ENCODE measurements at places on chromosomes 4 and X. TPM values are rescaled to one million over a fixed set of nuclear protein-coding genes. Genes with fewer than 3 reads are reported as not detected.

Gene PPARGC1A
- 14.2 TPM for total RNA-seq

Gene HMX1
- total RNA-seq = not detected

Gene PDZD4
- 8.3 TPM for total RNA-seq

Gene ESX1
- not detected for total RNA-seq

Gene GLOD5
- 2.6 TPM for total RNA-seq

Gene ZFP42
- 0.26 TPM for total RNA-seq

Gene HDX
- 4.5 TPM for total RNA-seq

Gene RAI2
- 32.1 TPM for total RNA-seq

Gene VCX2
- not detected for total RNA-seq

Gene SLIT2
- 181 TPM for total RNA-seq

DNA sequence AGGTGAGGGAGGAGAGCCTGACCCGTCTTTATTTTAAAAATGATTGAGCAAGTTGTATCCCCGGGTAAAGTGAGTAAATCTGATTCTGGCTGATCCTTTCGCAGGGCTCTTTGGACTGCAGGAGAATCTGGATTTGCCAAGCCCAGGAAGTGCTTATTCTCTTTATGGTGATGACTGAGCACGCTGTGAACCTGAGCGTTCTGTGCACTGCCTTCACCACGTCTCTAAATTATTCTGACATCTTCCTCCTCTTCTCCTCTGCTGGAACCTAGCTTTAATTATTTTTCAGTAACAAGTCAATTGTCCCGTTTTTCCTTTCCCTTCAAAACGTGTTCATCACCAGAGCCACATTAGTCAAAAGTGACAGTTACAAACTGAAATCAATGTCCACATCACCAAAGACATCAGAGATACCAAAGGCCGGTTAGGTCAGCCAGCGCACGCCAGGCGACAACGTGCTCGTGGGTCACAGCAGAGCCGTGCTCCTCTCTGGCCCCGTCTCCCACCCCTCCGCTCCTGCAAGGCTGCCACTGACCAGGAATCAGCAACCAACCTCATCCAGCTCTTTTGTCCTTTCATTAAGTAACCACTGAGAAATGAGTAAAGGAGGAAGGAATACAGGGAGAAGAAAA lies 74.3 kb downstream of the DCTD start:
- no peak overlapping the region for H3K4me3 ChIP-seq
- H3K27me3 ChIP-seq = no peaks in the 10 kb centered on the region
- H3K4me1 ChIP-seq = no peaks in the 10 kb centered on the region
- no peaks in the 10 kb centered on the region for H3K36me3 ChIP-seq
- DNase-seq = no peak

GRCh38 chrX:155747520-155747919 lies 133.6 kb upstream of the VAMP7 start:
- H3K36me3 ChIP-seq = no peaks in the 10 kb centered on the region
- no peaks in the 10 kb centered on the region for H3K27me3 ChIP-seq
- H3K4me1 ChIP-seq = peaks cover 4% of the 10 kb centered on the region
- no peak overlapping the region for H3K4me3 ChIP-seq
- DNase-seq = no peak
- no peak overlapping the region for H3K27ac ChIP-seq

DNA sequence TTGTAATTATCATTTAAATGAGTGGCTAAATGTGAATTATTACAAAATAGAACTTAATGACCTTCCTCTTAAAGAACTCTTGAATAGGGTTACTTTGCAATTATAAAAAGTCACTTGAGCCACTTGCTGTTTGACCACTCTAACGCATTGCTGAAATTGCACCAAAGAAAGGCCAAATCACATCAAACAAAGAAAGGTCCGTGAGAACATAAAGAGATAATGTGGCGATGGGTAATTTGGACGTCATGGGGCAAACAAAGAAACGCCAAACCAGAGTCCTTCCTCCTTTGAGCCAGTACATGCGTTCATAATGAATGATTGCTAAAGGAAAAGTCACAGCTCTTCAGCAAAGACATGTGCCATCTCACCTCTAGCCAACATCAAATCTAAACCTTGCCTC lies 229.8 kb upstream of the STS start:
- no peaks in the 10 kb centered on the region for H3K36me3 ChIP-seq
- no peak overlapping the region for H3K4me3 ChIP-seq
- H3K4me1 ChIP-seq = no peaks in the 10 kb centered on the region

DNA sequence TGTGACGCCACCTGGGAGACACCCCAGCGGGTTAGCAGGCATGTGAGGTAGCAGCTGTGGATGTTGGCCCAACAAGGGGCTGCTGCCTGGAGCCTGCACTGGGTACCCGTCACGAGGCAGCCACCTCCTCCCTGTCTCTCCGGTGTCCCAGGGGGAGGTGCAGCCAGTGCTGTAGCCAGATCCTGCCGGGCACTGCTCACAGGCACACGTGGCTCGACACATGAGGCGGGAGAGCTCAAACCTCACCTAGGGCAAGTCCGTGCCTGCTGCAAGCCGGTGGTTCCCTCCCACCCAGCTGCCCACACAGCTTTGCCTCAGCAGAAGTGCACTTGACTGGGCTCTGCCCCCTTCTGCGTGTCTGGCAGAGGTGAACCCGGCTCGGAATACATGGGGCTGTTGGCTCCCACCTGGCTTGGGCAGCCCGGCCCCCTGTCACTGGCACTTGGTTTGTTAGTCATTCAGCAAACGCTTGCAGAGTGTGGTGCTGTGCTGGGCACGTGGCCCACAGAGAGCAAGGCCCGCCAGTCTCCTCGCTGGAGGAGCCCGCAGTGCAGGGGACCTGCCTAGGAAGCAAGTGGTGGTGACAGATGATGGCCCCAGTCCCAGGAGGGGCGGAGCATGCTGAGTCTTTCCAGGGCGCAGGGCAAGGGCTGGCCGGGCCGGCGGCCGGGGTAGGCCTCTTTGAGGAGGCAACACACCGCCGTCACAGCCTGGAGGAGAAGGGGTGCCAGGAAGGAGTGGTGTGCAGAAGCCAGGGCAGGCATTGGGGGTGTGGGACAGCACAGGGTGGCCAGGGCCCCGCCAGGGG lies 10.1 kb upstream of the SH3TC1 start:
- no peak overlapping the region for H3K4me3 ChIP-seq
- H3K4me1 ChIP-seq = peaks cover 49% of the 10 kb centered on the region
- no peaks in the 10 kb centered on the region for H3K27me3 ChIP-seq
- H3K36me3 ChIP-seq = no peaks in the 10 kb centered on the region
- peak; percentile 89 for DNase-seq

GRCh38 chr4:101328063-101328602 lies 19.2 kb downstream of the PPP3CA start:
- H3K36me3 ChIP-seq = no peaks in the 10 kb centered on the region
- H3K4me3 ChIP-seq = no peak overlapping the region
- no peak for DNase-seq
- H3K4me1 ChIP-seq = no peaks in the 10 kb centered on the region

GRCh38 chr4:2071252-2071911 lies 12.3 kb downstream of the NAT8L start:
- H3K27me3 ChIP-seq = no peaks in the 10 kb centered on the region
- DNase-seq = peak; percentile 59
- H3K4me3 ChIP-seq = no peak overlapping the region
- no peaks in the 10 kb centered on the region for H3K4me1 ChIP-seq

DNA sequence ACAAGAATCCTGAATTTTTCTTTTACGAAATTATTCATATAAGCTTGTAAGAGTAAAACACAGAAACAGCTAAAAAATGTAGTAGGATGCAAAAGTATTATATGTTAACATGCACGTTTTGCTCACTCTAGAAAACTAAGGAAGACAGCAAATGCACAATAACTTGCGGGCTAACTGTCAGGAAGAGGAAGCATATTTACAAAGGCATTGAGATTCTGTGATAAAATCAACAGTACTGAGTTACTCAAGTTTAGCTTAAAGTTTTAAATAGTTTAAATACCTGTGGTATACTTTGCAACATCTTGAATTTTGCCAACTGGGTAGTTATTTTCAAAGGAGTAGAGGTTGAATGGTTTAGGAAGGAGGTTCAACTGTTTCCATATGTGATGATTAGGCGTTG lies 37.0 kb downstream of the SH2D1A start:
- DNase-seq = no peak
- no peak overlapping the region for H3K4me3 ChIP-seq
- no peaks in the 10 kb centered on the region for H3K4me1 ChIP-seq
- H3K27me3 ChIP-seq = no peaks in the 10 kb centered on the region
- no peaks in the 10 kb centered on the region for H3K36me3 ChIP-seq
- no peak overlapping the region for H3K27ac ChIP-seq

- no peaks in the 10 kb centered on the region for H3K4me1 ChIP-seq
- DNase-seq = no peak
- no peak overlapping the region for H3K4me3 ChIP-seq
- H3K27ac ChIP-seq = no peak overlapping the region
These were observed 362.0 kb downstream of the ADAM29 start for GRCh38 chr4:175280153-175280552.

GRCh38 chr4:37438564-37439279 lies 194.2 kb downstream of the NWD2 start:
- DNase-seq = no peak
- H3K27me3 ChIP-seq = no peaks in the 10 kb centered on the region
- no peaks in the 10 kb centered on the region for H3K4me1 ChIP-seq
- H3K27ac ChIP-seq = no peak overlapping the region
- no peak overlapping the region for H3K4me3 ChIP-seq

GRCh38 chr4:140239311-140239710 lies 85.3 kb upstream of the MAML3 start:
- no peak overlapping the region for H3K27ac ChIP-seq
- peaks cover 41% of the 10 kb centered on the region for H3K4me1 ChIP-seq
- DNase-seq = no peak
- no peaks in the 10 kb centered on the region for H3K36me3 ChIP-seq
- H3K27me3 ChIP-seq = no peaks in the 10 kb centered on the region

GRCh38 chrX:9252182-9252581 lies 212.7 kb upstream of the TBL1X start:
- H3K4me3 ChIP-seq = no peak overlapping the region
- H3K27ac ChIP-seq = no peak overlapping the region
- H3K36me3 ChIP-seq = no peaks in the 10 kb centered on the region
- no peaks in the 10 kb centered on the region for H3K27me3 ChIP-seq
- H3K4me1 ChIP-seq = no peaks in the 10 kb centered on the region

DNA sequence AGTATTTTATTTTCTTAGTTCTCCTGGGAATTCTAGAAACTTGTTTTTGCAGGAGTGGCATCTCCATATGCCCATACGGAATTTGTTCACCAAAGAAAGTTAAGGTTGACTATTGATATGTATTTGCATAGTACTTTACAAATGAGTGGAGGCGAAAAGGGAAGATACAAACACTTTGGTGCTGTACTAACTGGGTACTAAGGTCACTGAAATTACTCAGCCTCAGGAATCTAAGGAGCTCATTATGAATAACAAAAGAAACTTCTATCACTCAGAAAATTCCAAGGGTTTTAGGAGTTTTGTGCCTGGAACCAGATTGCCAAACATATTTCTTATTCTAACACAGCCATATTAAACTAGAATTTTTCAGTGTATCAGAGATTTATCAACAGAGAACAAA lies 27.4 kb upstream of the TMPRSS11B start:
- no peak overlapping the region for H3K4me3 ChIP-seq
- peaks cover 5% of the 10 kb centered on the region for H3K27me3 ChIP-seq
- H3K4me1 ChIP-seq = no peaks in the 10 kb centered on the region
- DNase-seq = no peak
- no peak overlapping the region for H3K27ac ChIP-seq

DNA sequence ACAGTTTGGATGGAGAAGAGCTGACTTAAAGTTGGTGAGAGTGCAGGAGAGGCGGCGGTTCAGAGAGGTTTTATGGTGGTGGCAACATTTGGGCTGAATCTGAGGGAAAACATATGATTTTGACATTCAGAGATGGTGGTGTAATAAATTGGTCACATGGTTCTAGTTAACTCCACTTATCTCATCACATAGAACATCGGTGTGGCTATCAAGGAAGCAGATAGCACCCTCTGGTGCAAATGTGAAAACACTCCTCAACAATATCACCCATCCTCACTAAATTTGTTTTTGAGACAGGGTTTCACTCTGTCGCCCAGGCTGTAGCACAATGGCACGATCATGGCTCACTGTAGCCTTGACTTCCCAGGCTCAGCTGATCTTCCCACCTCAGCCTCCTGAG lies 28.8 kb downstream of the SUPT20HL2 start:
- no peak overlapping the region for H3K4me3 ChIP-seq
- H3K27me3 ChIP-seq = no peaks in the 10 kb centered on the region

DNA sequence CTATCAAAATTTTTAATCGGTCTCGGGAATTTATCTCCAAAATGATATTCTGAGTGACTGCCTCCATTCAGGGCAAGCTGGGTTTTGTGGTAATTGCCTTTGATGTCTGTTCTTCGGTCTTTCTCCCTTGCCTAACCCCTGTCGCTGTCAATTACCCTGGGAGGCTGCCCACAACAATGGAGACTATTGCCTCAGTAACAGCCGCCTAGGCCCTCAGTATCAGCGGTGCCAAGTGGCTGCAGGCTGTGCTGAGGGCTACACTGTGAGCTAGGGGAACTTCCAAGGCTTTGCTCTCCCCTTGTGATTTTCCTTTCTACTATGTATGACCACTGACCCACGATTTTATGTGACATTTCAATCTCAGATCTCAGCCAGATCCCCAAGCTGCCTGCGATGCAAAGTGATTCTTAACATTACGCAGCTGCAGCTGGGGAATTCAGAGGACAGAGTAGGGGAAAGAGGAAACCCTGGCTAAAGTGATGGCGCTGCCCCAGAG lies 36.3 kb upstream of the REST start:
- H3K4me1 ChIP-seq = no peaks in the 10 kb centered on the region
- no peaks in the 10 kb centered on the region for H3K36me3 ChIP-seq
- H3K27ac ChIP-seq = no peak overlapping the region
- no peak overlapping the region for H3K4me3 ChIP-seq
- no peaks in the 10 kb centered on the region for H3K27me3 ChIP-seq

GRCh38 chrX:22365460-22365859 lies 92.7 kb downstream of the CBLL2 start:
- H3K4me1 ChIP-seq = no peaks in the 10 kb centered on the region
- H3K4me3 ChIP-seq = no peak overlapping the region
- no peak for DNase-seq

DNA sequence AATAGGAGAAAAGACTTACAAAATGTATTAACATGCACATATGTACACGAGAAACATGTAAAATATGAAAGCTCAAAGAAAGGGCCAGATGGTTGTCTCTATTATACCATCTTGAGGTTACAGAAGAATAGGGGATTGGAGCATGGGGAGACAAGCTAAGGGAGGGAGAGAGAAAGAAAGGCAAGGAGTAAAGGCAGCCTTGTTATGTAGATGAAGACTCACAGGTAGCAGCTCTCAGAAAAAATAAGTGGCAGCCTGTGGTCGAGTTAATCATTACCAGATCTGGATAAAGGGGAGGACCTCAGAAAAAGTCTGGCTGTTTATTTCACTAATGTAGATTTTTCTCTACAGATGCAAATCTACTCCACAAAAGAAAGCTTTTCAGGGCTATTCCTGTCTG lies 26.6 kb upstream of the PPP1R2C start:
- H3K4me1 ChIP-seq = no peaks in the 10 kb centered on the region
- DNase-seq = no peak
- H3K4me3 ChIP-seq = no peak overlapping the region
- no peaks in the 10 kb centered on the region for H3K27me3 ChIP-seq

DNA sequence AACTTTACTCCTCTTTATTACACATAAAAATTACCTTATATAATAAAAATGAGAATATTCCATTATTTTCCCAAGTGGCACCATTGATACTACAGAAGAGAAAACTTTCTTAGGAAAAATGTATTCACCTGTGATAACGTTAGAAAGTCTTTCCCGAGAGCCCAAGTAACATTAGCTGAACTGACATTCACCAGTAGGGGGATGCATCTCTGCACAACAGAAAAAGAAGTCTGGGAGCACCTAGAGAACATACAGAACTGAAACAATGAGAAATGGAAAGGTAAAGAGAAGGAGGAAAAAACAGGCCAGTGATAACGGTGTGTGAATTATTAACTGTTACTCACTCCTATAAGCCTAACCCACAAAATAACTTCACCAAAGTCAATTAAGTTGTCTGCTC lies 423.3 kb downstream of the CENPC start:
- H3K4me1 ChIP-seq = no peaks in the 10 kb centered on the region
- H3K36me3 ChIP-seq = no peaks in the 10 kb centered on the region
- DNase-seq = no peak
- H3K4me3 ChIP-seq = no peak overlapping the region
- no peaks in the 10 kb centered on the region for H3K27me3 ChIP-seq
